Cardiac fibroblast (primary cell): ENCODE measurements at places on chromosomes 5 and 9.

- peak; percentile 76 for DNase-seq
These were observed 440.5 kb upstream of the WWC1 start for GRCh38 chr5:167850911-167851310.

- DNase-seq = no peak
These were observed 133.6 kb downstream of the PTPRD start for GRCh38 chr9:10479172-10479571.

DNA sequence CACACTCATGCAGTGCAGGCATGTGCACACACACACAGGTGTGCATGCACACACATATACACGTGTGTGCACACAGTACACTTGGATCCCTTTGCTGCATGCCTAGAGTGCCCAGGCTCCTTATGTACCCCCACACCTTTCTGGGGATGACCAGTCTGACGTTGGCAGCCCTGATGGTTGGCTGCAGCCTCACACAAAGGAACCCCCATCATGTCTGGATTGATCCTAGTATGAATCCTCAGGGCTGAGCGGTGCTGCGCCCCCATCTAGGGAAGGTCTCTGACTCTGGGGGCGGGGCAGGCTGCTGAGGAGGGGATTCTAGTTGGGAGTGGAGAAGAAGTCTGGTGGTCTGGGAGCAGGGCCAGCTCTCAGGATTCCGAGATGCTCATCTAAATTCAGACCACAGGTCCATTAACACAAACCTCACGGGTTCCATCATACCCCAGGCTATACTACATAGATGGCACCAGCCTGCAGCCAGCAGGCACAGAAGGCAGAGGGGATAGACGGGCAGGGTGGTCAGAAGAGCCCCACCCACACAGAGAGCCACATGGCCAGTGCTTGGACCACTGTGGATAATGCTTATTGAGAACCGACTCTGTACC is 50.5 kb upstream of the OLFM1 start:
- no peak for DNase-seq

- peak; percentile 79 for DNase-seq
These were observed 11.9 kb downstream of the EEIG1 start for GRCh38 chr9:127968700-127969383.

DNA sequence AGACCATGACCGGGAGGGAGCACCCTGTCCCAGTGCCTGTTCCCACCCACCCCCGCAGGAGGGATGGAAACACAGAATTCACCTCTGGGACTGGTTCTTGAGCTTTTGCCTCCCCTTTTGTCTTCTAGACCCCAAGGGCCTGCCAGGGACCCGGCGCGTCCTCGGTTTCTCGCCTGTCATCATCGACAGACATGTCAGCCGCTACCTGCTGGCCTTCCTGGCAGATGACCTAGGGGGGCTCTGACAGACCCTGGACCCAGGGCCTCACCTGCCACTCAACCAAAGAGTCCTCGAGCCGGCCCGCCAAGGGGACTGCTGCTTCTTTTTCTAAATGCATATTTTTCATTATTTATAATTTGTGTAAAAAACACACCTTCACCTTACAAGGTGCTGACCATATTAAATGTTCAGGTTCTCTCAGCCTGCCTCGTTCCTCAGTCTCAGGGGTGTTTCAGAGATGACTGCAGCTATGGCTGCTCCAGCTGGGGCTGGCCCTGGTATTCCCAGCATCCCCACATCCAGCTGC is 16.9 kb downstream of the CARD19 start:
- DNase-seq = no peak

GRCh38 chr5:51632793-51633192 is 249.5 kb downstream of the ISL1 start:
- DNase-seq = peak; percentile 11

- DNase-seq = no peak
These were observed 23.8 kb upstream of the FBP1 start for GRCh38 chr9:94663140-94663539.

DNA sequence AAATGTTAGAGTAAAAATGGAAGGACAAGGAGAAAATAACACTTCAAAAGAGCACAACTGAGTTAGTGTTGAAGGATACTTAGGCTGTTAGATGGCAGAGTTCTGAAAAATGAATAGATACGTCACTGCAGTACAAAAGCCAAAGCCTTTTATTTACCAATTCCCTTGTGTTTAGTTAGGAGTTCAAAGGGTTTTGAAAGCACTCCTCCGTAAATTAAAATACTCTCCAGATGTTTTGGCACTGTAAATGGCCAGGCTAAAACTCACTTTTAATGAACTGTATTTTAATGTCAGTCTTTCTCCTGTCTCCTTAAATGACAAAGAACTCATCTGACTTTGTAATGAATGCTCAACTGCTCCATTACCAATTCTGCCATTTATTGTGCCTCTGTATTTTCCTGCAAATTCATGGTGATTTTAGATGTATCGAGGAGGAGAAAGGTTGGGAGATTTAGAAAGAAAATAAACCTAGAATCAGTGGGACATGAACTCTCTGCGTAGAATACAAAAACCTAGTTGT is 1727.2 kb downstream of the MAT2B start:
- no peak for DNase-seq

DNA sequence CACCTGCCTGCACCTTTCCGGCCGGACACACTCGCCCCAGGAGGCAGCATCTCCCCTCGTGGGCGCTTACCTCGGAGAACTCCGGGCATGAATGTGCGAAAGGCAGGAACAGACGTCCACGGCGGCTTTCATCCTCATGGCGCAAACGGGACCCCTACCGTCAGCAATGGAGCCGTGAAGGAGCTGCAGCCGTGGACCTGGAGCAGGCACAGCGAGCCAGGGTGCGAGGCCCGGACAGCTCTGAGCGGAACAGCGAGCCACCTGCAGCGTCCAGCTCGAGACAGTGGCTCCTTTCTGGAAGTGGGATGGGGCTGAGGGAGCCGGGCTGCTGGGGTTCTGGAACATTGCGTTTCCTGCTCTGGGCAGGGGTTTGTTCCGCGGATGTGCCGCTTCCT is 7.8 kb upstream of the SLC6A19 start:
- no peak for DNase-seq

GRCh38 chr5:32538031-32538547 is 47.3 kb upstream of the SUB1 start:
- no peak for DNase-seq

GRCh38 chr5:76180814-76181805 is 97.9 kb downstream of the SV2C start:
- DNase-seq = no peak

- no peak for DNase-seq
These were observed 25.8 kb downstream of the SLC22A4 start for GRCh38 chr5:132319975-132320374.

GRCh38 chr5:154236536-154237375 is 46.2 kb downstream of the GALNT10 start:
- no peak for DNase-seq

- no peak for DNase-seq
These were observed 45.7 kb downstream of the FTMT start for GRCh38 chr5:121897341-121897740.

- DNase-seq = peak; percentile 75
These were observed 74.6 kb downstream of the NPR3 start for GRCh38 chr5:32785611-32786254.

DNA sequence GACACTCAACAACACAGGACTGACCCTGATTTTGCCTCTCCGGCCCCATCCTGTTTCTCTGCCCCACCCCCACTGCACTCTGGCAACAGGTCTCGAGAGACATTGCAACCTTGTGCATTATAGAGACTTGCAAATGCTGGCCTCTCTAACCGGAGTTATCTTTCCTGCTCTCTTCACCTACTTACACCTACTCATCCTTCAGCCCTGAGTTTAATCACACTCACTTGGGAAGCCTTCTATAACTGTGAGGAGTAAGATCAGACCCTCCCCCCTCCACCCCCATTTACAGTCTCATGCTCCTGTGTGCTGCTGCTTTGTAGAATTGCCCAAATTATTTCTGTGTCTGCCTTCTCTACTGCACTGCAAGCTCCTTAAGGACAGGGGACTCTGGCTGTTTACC is 42.8 kb downstream of the WWC1 start:
- DNase-seq = no peak

GRCh38 chr9:1580215-1580614 is 434.9 kb upstream of the SMARCA2 start:
- no peak for DNase-seq

- DNase-seq = no peak
These were observed 1.5 kb downstream of the SV2C start for GRCh38 chr5:76084496-76085242.

GRCh38 chr5:34053133-34053532 is 10.1 kb upstream of the C1QTNF3 start:
- DNase-seq = peak; percentile 59

- DNase-seq = peak; percentile 14
These were observed 728.9 kb downstream of the MAT2B start for GRCh38 chr5:164234321-164234720.

GRCh38 chr9:99433555-99433954 is 211.5 kb downstream of the SEC61B start:
- peak; percentile 62 for DNase-seq

DNA sequence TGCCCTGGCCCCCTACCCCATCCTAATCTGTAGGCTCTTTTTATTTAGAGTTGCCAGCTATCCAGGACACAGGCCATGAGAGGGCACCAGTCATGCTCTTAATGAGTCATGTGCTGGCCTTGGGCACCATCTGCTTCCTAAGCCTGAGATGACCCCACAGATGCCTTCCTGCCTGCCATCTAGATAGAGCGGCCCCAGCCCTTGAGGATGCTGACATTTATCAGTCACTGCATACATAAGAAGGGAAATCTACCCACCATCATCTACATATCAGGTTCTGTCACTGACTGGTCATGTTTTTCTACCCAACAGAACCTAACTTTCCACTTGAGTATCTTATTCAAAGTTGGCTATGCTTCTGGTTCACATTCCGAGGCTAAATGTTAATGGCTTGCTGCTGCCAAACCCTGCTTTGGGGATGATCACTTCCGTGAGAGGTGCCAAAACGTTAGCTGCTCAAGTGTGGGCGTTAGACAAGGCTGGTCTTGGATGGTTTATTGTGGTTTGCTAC is 49.9 kb upstream of the TTC23L start:
- DNase-seq = peak; percentile 53

DNA sequence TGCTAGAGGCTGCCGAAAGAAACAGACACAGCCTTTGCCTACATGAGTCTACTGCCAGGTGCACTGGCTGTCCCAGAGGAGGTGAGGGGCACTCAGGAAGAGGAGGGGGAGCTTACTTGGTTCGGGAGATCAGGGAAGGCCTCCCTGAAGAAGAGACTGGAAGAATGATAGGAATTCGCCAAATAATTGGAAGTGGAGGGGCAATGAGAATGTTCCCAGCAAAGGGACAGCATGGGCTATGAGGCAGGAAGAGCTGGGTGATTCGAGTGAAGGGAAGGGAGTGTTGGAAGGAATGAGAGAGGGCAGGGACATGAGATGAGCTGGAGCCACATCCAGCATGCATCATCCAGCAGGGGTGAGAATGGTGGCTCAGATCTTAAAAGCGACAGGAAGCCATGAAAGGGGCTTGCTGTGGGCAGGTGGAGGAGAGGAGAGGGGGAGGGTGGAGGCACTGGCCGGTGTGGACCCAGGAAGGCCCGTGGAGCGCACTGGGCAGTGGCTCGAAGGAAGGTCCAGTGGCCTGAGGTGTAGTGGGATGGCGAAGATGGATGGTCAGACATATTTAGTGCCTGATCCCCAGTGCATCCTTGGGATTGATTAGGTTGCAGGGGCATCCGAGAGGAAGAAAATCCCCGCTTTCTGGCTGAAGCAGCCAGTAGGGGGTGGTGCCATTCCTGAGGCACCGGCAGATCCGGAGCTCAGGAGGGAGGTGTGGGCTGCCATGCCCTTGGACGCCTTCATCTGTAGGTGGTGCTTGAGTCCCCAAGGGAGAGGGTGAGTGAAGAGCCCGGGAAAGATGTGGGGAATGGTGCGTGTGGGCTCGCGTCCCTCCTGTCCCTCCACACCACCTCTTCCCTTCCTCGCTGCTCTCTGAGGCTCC is 53.5 kb upstream of the GARNL3 start:
- DNase-seq = no peak

- DNase-seq = no peak
These were observed 58.4 kb downstream of the PBX3 start for GRCh38 chr9:125805586-125805985.

- peak; percentile 19 for DNase-seq
These were observed at the start of gene ARSI for GRCh38 chr5:150302301-150303069. Gene ARSI, minus strand, starts transcription at chr5:150302905. Its CDS starts 532 bp downstream, at chr5:150302373.

DNA sequence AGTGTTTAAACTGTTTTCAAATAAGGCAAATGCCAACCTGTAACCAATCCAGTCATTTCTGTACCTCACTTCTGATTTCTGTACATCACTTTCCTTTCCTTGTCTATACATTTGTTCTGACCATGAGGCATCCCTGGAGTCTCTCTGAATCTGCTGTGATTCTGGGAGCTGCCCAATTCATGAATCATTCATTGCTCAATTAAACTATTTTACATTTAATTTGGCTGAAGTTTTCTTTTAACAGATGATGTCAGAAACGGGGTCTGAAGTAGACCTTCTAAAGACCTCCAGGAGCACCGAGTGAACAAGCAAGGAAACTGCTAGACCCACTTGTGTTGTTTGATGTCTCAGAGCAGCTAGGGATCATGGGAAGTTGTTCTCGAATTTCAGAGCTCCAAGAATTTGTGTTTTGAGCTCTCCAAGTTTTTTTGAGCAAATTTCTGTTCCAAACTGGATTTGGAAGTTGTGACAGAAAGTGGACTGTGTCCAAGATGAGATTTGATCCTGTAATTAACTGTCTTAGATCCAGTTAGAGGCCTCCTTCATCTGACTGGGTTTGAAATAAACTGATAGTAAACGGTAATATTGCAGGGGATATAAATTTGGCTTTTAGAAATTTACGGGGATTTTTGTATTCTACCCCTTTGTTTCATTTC is 490.8 kb upstream of the ST8SIA4 start:
- no peak for DNase-seq

DNA sequence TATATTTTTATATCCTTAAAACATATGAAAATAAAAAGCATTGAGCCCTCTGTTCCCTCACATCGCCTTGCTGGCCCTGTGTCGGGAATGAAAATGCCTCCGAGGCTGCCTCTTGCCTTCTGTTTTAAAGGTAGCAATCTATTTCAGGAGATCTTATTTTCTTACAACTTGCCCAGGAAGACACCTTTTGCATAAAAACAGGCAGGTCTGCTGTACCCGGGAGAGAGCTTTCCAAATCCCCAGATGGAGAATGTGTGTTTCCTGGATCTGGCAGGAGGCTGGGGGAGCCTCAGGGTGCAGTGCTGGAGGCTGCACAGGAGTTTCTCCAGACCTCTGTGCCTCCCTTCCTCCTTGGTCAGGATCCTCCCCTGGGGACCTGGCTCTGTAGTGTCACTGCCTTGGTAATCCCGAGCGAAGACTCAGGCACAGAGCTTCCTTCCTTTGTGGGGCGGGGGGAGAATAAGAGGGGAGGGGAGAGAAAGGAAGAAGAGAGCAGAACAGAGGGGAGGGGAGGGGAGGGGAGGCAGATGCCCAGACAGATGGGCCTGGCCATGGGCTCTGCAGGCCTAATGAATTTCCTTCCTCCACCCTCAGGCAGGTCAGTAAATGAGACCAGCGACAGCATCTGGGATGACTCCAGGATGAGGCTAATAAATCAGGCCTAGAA is 104.0 kb upstream of the BOD1 start:
- no peak for DNase-seq

GRCh38 chr9:101569741-101570501 is 24.8 kb downstream of the PPP3R2 start:
- DNase-seq = no peak
